ENCODE measurements at places on chromosomes 2 and 18.
A peak's percentile ranks its signal among the peaks of the same experiment; 100 is the strongest.

GRCh38 chr2:173354073-173354581 lies 545 bp upstream of the CDCA7 start:
- DNase-seq = peak; percentile 69

DNA sequence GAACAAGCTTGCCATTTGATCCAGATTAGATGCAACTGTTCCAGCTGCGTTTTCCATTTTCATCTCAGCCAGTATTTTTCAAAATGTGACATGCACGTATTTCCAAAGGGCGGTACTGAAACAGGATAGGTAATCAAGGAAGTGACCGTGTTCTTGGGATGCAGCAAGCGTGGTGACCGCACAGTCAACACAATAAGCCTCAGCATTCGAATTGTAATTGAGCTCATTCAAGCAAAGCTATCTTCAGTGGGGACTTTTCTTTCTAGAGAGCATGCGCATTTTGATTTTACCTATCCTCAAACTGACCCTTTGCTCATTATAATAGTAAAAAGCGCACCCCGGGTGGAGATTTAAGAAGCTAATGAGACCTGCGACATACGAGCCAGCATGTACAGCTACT lies 3.4 kb upstream of the ALPP start:
- DNase-seq = no peak

- no peak for DNase-seq
Observed at GRCh38 chr2:179691235-179691634, 170.2 kb downstream of the ZNF385B start.

DNA sequence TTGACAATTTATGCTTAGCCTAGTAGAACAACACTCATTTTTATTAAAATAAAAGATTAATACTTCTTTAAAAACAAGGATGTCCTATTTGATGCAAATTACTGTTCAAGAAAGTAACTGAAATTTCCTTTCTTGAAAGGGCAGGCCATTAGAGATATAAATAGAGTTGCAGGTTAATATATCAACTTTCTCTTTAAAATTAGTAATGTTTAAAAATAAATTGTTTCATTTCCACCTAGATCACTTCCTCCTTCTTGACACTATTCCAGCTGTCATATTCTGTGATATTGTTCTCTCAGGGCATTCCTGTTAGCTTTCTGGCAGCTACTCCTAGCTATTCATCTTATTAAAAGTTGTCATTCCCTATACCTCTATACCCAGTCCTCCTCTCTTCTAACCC lies 357.9 kb upstream of the NRP2 start:
- no peak for DNase-seq

DNA sequence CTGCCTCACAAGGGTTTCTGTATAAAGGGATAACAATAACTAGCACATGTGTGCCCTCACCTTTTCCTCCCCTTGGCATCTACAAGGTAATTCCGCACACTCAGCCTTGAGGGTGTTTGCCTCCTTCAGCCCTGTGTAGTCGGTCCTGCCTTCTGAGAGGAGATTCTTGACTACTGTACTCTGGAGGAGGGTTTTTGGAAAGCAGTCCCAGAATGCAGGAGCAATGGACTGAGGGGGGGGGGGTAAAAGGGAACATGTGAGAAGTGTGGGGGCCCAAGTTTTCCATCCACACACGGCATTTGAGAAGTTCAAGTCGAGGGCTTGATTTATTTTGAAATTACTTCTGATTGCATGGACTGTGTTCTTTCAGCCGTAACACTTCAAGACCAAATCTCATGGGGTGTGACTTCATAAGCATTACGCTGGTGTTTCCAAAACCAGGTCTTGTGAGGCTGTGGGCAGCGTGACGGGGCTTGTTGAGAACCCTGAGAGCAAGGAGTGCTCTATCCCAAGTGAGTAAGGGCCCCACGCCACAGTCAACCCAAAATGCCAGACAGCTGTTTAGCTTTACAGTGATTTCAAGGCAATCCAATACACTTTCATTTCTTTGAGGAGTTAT lies 198.7 kb upstream of the MEIS1 start:
- DNase-seq = no peak

- no peak for DNase-seq
Observed at GRCh38 chr2:1561811-1562421, 148.7 kb downstream of the TPO start.

GRCh38 chr18:22398464-22398863 lies 19.3 kb downstream of the CTAGE1 start:
- DNase-seq = no peak

GRCh38 chr2:63086687-63087086 lies 36.1 kb downstream of the OTX1 start:
- no peak for DNase-seq

DNA sequence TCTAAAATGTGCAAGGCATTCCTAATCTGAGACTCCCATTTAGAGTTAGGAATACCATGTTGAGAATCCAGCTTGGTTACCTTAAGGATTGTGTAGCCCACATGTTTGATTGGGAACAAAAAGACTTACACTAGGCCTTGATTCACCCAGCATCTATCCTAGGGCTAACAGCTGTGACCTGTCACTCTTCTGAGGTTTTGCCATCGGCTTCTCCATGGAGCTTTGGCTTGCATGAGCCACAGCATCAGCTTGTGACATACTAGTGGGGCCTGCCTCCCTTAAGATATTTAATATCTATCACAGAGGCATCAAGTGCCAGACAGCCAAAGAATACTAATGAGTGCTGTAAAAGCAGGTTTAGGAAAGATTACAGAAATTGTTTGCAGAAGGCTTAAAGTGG lies 241.3 kb upstream of the UBE2E3 start:
- no peak for DNase-seq

- no peak for DNase-seq
Observed at GRCh38 chr18:22558945-22559385, 141.2 kb upstream of the CTAGE1 start.

GRCh38 chr2:119051263-119051662 lies 107.3 kb downstream of the C1QL2 start:
- DNase-seq = no peak

DNA sequence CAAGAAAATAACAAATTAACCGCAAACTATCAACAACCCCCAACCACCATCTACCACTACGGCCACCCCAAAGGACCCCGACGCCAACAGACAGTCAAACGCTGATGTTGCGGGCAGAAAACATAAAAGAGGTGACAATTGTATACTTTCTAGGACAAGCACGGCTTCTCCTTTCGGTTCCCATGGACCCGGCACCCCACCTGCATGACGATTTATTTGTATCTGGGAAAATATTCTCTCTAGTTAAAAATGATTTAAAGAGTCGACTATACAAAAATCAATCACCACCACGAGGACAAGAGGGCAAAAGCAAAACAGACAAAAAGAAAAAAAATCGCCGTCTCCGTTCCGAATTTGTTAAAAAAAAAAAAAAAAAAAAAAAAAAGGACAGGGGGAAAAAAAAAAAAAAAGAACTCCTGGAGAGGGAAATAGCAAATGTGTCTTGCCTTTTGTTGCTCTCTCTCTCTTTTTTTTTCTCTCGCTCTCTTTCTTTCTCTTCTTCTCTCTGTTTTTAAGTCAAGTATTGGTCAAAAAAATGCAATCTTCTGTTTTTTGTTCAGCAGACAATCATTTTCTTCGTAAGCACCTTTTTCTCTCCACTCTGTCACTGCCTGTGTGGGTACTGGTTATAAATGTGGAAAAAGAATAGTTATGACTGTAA lies 3.6 kb downstream of the SIX3 start:
- no peak for DNase-seq

DNA sequence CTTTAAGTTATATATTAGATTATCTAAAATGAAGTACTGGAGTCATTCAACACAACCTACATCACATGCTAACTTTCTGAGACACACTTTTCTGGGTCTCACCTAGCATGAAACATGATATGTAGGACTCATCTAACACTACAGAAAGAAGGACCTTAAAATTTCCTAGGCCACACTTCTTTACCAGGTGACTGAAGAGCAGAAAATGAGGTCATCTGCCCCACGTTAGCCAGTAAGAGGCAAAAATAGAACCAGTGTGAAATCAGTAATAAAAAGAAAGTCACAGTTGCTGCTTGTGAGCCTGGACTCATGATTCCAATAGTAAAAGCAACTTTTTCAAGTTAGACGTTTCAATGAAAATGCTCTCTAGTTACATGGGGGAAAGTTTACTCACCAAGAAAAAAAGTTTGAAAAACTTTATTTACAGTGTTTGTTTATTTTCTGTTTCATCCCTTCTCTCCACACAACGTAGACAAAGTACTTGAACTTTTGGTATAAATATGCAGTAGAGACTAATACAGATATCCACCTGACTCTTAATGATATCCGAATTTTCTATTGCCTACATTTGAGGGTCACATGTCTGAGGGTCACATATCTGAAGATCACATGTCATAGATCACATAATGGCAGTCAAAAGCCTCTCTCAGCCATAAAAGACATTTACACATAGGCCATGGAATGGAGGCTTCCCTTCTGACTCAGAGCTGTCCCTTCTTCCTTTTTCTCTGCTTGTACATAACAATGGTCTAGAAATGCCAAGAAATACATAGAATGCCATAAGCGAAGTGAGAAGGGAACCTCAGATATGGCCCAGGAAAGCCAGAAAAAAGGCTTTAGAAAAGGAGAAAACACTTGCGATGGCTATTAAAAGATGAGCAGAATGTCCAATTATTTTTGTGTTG lies 362.9 kb downstream of the ZEB2 start:
- no peak for DNase-seq

GRCh38 chr18:25099895-25100294 lies 252.1 kb downstream of the ZNF521 start:
- no peak for DNase-seq

DNA sequence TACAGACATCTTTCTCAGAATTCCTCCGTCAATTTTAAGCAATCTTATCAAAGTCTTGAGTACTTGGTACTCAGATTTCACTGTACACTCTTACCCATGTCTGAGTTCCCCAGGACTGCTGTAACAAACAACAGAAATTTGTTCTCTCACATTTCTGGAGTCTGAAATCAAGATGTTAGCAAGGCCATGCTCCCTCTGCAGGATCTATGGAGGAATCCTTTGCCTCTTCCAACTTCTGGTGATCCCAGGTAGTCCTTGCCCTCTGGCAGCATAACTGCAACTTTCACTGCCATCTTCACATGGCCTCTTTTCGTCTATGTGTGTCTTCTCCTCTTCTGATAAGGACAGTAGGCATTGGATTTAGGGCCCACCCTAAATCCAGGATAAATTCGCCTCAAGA lies 17.1 kb upstream of the CACNB4 start:
- DNase-seq = peak; percentile 29

DNA sequence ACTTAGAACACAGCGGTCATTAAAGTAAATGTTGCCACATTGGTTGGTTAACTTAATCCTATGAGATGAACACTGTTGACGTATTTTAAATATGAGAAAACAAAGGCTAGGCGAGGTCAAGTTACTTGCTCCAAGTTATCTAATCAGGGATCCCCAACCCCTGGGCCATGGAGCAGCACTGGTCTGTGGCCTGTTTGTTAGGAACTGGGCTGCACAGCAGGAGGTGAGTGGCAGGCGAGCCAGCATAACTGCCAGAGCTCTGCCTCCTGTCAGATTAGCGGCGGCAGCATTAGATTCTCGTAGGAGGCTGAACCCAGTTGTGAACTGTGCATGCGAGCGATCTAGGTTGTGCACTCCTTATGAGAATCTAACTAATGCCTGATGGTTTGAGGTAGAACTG lies 878.9 kb downstream of the CPS1 start:
- no peak for DNase-seq

DNA sequence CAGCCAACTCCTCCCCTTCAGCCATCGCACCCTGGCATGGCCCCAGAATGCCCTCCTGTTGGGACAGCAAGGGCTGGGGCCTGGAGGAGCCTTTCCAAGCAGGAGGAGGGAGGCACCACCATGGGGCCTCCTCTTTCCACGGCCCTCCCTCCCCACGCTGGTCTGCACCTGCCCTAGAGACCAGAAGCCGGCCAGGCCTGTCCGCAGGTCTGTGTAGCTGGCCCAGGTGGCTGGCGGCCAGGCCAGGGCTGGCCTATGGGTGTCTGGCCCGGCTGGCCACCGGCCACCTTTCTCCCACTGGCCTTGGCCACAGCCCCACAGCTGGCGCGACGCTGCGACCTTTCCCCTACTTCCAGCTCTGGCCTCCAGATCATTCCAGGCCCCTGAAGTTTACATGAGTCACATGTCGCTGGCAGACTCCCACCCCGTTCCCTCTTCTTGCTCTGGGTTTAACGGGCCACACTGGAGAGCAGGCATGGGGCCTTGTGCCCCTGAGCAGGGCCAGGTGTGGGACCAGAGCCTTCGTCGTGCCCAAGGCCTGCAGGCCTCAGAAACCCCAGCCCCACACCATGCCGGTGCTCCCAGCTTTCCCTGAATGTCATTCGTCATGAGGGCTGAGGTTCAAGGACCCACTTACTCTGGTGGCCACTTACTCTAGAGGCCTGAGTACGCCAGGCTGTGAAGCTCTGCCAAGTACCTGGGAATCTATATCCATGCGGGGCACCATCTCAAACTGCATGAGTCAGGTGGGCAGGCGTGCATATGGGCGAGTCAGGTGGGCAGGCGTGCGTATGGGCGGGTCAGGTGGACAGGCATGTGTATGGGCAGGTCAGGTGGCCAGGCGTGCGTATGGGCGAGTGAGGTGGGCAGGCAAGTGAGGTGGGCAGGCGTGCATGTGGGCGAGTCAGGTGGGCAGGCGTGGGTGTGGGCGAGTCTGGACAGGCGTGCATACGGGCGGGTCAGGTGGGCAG lies 33.3 kb upstream of the KLF11 start:
- no peak for DNase-seq

- no peak for DNase-seq
Observed at GRCh38 chr18:79975043-79975442, 10.6 kb downstream of the HSBP1L1 start.

- DNase-seq = no peak
Observed at GRCh38 chr2:37271376-37272067, 40.1 kb downstream of the NDUFAF7 start.

DNA sequence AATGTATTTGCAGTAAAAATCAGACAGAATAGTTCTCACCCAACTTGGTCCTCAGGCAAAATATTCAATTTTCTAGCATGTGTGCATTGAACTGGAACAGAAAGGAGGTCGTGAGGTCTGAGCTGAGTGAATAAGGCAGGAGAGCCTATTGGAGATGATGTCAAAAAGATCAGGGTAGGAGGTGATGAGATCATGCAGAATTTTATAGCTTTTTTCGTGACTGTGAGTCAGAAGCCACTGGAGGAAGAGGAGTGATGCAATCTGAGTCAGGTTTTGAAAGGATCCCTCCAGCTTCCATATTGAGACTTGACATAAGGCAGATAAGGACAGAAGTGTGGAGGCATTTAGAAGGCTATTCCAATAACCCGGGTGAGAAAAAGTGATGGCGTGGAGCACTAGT lies 299.5 kb upstream of the SOX11 start:
- DNase-seq = peak; percentile 45

DNA sequence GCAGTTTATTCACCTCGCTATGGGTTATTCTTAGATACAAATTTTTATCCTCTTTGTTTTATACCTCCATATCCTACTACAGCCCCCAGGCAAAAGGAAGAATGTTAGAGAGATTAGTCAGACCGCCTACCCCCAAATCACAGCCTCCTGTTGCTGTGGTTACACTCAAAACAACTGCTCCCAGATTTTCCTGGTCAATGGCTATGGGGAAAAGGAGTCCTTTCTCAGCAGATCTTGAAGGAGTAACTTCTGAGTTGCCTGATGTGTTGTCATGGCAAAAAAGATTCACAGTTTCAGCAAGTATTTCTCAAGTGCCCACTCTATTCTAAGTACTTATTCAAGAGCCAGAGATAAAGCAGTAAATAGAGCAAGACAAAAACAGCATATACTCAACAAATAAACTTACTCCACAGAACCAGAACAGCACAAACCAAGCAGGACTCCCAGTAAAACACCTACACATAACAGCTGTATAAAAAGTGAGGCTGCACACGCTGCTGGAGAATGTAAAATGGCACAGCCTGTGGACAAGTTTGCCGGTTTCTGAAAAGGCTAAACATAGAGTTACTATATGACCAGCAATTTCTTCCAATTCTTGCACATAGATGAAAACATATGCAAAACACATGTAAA lies 104.8 kb downstream of the NOL10 start:
- no peak for DNase-seq
